IMR-90 (cell line): ENCODE measurements at places on chromosomes 1 and 21. TPM values are rescaled to one million over a fixed set of nuclear protein-coding genes. Genes with fewer than 3 reads are reported as not detected.

Gene SPATA21
- total RNA-seq: not detected in 2 replicates

Gene LDLRAD1
- total RNA-seq: not detected in 2 replicates

Gene TRIM58
- 0.54 and 1.1 TPM in 2 replicates for total RNA-seq

Gene LAD1
- total RNA-seq: under 0.01 TPM in 1 of 2 replicates, not detected in the other

Gene VCAM1
- 19.7 and 21.1 TPM in 2 replicates for total RNA-seq

Gene CHI3L1
- 0.28 TPM in 1 of 2 replicates, not detected in the other for total RNA-seq

Gene ATP13A2
- total RNA-seq: 3.9 and 5.7 TPM in 2 replicates

GRCh38 chr1:153617663-153618062 lies 1.5 kb upstream of the S100A14 start:
- DNase-seq: no peak

DNA sequence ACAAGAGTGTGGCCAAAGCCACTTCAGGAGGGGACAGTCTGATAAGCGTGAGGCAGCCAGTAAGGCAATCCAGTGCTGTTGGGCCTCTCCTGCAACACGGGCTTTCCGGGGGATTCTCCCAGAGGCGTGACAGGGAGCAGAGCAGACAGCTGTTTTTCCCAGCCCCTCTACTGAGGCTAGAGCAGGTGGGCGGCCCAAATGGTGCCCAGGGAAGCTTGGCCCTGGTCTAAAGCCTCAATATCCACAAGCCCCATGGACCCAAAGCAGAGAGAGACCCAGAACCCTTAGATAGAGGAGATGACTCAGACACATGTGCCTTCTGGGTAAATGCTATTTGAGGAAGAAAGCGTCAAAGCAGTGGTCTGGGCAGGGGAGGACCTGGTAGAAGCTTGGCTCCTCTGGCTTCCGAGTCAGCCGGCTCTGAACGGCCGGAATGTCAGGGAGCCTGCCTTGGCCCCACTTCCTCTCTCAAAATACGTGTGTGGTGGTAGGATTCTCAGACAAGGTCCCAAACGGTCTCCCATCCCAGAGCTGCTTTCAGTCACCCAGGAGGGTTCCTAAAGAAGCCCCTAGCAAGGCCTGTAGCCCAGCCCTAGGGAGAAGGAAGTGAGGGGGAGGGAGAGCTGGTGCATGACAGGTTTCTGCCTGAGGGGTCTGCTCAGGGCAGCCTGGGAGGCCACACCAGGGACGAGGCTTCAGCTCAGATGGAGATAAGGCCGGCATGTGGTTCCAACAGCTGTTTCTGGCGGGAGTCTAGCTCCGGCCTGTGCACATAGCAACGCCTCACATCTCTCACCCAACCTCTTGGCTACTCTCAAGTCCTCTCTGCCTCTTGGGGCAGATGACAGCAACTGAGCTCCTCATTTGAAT lies 28.8 kb downstream of the PIK3C2B start:
- no peak for DNase-seq

DNA sequence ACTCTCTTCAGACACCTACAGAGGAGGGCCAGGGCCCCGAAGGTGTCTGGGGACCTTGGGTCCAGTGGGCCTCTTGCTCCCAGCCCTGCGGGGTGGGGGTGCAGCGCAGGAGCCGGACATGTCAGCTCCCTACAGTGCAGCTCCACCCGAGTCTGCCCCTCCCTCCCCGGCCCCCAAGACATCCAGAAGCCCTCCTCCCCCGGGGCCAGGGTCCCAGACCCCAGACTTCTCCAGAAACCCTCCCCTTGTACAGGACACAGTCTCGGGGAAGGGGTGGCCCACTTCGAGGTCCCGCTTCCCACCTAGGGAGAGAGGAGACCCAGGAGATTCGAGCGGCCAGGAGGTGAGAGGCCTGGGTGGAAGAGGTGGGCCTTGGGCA lies 3.7 kb downstream of the ADAMTSL4 start:
- DNase-seq: no peak

DNA sequence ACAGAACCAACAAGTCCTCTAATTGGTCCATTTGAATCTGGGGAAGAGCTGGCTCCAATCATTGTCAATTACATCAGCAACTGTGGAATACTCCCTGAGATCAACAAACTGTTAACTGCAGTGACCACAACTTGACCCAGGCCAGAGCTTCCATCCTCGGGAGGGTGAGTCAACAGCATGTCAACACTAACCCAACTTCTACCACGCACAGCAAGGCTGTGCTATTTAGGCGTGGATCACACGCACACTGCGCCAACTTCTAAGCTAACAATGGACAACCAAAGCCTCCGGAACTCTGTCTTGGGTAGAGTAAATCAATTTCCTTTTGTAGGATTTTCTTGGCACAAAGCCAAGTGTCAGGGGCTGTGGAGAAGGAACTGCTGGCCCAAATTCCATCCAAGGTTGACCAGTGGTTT lies 30.4 kb downstream of the APP start:
- peak; percentile 99 for DNase-seq

DNA sequence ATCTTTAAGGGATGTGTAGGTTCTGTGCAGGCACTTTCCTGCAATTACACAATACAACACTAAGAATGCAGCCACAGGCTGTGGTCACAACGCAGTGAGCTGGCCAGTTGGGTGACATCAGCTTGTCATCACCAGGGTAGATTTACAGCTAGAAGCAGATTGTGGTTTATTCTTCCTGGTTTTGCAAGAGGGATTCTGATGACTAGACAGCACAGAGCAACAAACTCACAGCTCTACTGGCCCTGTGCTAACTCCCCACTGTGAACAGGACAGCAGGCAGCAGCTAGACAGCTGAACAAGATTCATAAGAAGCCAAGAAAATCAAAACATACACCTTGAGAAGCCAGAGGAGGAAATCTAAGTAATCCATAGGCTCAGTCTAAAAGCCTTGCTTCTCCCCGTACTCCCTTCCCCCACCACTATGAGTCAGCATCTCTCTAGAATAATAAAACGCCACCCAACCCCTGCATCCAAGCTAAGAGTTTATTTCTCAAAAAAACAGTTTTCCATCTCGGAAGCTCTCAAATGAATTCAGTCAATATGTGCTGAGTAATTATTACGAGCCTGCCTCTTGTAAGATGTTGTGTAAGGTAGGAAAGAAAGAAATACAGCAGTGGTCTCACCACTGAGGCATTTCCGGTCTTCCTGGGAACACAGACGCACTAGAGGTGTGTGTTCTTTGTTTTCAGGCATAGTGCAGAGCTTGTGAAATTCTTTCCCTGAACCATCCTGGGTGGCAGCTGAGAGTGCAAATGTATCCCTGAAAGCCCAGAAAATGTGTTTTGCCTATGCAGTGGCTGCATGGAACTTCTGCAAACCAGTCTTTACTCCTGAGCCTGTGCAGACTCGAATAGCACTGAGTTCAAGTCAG lies 162.8 kb downstream of the NTPCR start:
- peak; percentile 100 for DNase-seq

DNA sequence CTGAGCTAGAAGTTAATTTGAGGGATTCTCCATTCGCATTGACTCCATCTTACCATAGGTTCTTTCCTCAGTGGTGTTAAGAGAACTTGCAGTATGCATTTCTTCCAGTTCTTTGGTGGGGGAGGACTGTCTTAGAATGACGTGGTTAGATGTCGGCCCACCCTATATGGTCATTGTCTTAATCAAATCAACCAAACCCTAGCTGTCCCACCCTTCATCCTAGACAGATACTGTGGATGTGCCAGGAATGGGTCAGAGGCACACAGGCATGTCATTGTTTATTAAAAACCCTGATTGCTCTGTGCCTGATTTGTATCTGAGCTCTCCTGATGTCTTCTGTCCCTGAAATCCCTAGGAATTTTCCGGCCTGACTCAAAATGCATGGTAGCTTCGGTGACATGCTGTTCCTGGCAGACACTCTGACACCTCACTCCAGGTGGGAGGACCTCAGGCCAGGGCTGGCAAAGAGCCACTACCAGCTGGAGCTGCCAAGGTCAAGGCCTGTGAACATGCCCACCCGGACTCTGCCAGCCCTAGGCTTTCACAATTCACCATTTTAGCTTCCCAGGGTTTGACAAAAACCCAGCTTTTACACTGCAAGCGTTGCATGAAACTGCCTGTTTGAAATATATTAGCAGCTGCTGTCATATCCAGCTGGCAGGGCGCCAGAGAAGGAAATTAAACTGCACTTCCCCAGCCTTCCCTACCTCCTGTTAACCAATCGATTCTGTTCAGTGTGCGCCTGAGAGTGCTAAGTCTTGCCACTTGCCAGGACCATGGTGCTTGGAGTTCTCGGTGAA lies 134.0 kb downstream of the FAM78B start:
- DNase-seq: no peak

- peak; percentile 17 for DNase-seq
These were observed 2.8 kb downstream of the FAM43B start for GRCh38 chr1:20555025-20555757.

DNA sequence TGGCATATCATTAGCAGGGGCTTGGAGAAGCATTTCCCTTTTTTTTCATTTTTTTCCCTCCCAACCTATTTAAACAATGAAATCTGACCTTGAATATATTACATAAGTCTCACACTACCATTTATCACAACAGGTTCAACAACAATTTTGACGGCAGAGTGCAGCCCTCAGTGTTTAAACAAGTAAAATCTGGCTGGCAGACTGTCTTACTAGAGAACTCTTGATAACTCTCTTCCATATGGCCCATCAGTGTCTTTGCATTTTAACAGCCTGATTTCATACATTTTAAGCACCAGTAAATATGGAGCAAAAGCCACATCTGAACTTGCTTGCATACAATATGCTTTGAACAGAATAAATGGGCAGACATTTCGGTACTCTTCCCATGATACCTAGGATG lies 213.0 kb downstream of the KCTD3 start:
- DNase-seq: no peak

- no peak for DNase-seq
These were observed 57.4 kb downstream of the LACTBL1 start for GRCh38 chr1:22915231-22915630.

DNA sequence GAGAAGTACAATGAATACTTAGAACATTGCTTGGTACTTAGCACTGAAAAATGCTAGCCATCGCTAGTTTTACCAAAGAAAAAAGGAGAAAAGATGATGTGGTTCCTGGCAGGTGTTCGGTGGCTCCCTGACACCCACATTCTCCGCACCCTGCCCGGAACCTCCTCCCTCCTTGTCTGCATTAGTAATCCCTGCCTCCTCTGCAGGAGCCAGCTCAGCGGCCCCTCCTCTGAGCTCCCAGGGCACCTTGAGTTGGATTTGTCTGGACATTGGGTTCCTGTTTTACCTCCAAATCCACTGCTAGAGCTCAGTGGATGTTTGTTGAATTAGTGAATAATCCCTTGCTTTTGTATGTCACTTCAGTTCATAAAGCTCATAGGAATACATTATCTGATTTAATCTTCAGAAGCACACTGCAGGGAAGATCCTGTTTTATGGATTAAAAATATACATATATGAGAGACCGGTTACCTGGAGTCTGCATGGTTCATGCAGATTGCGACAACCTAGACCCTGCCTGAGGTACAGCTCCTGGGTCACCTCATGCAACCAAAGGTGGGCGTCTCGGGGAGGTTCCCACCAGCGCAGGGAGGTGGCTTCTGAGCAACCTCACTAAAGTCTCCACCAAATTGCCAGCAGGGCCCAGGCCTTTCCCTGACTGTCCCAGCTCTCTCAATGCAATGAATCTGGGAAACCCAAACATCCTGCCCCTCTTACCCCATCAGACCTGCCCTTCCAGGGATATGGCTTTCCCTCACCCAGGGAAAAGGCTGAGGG lies 24.2 kb downstream of the PCAT6 start:
- DNase-seq: no peak

DNA sequence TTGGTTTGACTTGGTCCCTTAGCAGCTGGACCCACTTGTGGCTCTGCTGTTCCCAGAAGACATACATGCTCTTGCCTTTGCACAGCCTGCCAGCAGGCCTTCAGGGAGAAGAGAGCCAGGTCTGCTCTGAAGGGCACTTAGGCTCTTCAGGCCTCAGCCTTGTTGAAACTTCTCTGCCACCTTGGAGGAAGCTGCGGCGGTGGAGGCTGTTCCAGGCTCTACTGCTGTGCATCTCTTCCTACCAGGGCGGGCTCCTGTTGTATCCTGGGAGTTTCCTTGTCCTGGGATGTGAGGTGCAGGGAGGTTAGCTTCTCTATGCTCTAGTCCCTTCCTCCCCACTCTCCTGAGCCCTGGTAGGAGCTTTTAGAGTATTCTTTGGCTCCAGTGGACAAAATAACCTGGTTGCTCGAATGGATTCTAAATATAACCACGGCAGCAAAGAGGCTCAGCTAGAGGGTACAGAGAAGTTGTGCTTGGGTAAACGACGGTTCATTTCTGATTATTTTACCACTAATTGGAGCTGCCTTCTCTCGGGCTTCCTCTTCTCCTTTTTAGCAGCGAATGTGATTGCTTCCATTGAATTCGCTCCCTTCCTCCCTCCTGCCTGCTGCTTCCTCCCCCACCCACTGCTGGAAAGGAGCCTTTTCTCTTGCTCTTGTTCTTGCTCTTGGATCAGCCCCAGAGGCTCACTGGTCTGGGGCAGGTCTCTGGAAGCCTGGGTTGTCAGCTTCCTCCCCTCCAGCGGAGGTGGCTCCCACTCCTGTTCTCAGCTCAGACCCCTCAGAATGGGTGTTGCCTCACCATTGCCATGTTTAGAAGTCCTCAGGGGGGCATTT lies 126.6 kb upstream of the CACNA1E start:
- no peak for DNase-seq

GRCh38 chr1:63143482-63143881 lies 178.9 kb upstream of the FOXD3 start:
- DNase-seq: no peak

DNA sequence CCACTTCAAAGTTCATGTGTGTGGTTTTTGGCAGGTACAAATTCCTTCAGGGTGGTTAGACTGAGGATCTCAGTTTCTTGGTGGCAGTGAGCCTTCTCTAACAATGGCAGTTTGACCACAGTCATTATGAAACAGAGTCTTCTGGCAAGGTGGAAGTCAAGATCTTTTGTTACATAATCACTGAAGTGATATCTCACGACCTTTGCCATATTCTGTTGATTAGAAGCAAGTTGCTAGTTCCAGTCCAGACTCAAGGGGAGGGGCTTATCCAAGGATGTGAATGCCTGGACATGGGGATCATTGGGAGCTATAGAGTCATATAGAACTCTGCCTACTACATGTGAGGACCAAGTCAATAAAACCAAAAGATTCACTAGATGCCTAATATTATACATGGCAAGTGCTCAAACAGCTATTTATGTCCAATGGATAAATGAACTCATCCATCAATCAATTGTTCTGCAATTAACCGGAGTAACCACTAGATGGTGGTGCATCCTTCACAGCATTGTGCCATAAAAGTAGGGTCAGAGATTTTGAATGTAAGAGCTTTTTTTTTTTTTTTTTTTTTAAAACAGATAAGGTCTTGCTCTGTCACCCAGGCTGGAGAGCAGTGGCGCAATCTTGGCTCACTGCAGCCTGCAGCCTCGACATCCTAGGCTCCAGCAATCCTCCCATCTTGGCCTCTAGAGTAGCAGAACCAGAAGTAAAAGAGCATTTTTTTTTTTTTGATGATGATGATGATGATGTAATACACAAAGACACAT lies 131.9 kb downstream of the CRB1 start:
- DNase-seq: peak; percentile 51

DNA sequence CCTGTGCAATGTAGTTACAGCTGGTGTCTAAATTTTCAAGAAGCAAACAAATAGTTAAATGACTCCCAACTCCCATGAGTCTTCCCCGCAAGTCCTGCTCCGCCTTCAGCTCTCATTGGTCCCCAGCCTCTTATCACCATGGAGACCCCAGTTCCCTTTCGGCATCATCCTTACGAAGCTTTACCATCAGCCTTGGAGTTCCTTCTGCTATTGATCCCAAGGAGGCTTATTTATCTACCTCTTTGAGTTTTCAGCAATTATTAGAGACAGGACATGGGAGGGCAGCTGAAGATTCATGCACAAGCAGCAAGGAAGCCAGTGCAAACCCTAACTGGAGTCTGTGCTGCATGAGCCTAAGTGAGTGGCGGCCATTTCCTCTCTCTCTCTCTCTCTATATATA lies 12.3 kb downstream of the KCNA2 start:
- no peak for DNase-seq
